CD4-positive, alpha-beta T cell (primary cell): ENCODE measurements at places on chromosomes 16 and 17.

GRCh38 chr17:36485805-36486203 is 677 bp upstream of the ZNHIT3 start:
- DNase-seq: no peak

- DNase-seq: no peak
Observed at GRCh38 chr17:68613739-68614298, 12.7 kb upstream of the FAM20A start.

- DNase-seq: no peak
Observed at GRCh38 chr16:79800016-79800608, 199.6 kb upstream of the MAF start.

- DNase-seq: no peak
Observed at GRCh38 chr17:50240851-50241250, 33.4 kb upstream of the TMEM92 start.

GRCh38 chr17:57466017-57466471 is 209.7 kb downstream of the MSI2 start:
- DNase-seq: no peak

DNA sequence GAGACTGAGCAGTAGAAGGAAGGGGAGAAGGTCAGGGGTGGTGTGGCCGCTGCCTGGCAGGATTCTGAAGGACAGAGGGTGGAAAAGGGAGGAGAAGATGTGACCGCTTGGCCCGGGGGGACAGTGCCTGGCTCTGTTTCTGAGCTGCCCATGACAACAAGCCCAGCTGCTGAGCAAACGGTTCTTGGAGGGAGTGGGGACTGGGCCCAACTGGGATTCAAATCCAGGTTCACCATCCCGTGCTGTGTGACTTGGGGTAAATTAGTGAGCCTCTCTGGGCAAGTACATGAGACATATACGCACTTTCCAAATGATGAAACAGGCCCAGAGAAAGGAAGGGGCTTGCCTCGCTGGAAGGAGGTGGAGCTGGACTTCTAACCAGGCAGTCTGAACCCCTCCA is 23.3 kb downstream of the SEC14L5 start:
- no peak for DNase-seq

- DNase-seq: no peak
Observed at GRCh38 chr16:11386054-11386680, 40.9 kb downstream of the RMI2 start.

- DNase-seq: no peak
Observed at GRCh38 chr17:63631062-63631461, 8.8 kb downstream of the MAP3K3 start.

GRCh38 chr16:15631730-15632409 is 11.1 kb downstream of the MARF1 start:
- DNase-seq: no peak

DNA sequence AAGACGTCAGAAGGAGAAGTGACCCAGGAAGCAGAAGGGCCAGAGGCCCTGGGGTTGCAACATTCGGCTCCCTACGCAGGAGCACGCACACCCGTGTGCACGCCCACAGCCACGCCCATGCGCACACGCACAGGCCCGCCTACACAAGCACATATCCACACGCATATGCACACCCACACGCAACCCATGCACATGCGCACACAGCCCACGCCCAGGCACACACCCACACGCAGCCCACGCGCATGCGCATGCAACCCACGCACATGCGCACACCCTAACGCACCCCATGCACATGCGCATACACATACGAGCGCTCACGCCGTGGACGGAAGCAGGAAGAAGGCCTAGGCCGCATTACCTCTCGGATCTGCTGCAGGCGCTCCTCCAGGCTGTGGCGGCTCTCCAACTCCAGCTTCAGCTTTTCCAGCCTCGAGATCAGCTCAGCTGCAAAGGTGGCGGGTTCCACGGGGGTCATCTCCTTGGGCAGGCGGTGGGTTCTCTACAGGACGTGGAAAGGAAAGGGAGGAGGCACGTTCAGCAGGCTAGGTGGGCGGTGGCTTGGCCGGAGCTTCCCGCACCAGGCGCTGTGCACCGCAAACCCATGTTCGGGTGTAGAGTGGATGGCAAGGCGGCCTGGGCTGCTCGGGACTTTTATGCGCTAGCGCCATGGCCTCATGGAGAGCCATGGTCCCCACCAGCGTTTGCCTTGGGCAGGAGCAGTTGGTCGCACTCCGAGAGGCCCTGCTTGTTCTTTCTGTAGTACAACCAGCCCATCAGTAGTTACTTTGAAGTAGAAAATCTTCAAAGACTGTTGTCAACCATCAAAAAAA is 23.4 kb downstream of the AXIN2 start:
- DNase-seq: peak; percentile 53

- peak; percentile 67 for DNase-seq
Observed at GRCh38 chr17:1487939-1488825, 4.3 kb downstream of the MYO1C start.

DNA sequence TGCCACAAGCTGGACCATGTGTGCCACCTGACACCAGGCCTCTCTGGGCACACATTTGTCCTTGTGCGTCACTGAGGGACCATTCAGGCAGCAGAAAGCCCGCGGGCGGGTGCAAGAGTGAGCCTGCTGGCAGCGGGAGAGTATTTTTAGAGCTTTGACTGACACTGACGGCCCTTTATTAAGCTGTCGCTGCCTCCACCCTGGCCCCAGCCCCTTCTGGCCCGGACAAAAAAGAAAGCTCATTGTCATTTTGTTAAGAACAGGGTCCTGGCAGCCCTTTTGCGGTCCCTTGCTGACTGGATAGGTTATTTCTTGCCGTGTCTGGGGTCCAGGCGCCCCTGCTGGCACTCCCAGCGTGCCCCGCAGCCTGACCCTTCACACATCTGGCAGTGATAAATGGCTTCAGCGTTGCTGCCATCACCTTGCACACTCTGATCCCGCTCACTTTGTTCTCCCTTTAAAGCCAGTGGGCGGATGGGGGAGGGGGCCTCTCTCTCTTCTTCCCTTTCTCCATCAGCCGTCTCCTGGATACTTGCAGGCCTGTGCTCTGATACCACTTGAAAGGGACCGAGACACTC is 78.4 kb upstream of the NKD1 start:
- no peak for DNase-seq

DNA sequence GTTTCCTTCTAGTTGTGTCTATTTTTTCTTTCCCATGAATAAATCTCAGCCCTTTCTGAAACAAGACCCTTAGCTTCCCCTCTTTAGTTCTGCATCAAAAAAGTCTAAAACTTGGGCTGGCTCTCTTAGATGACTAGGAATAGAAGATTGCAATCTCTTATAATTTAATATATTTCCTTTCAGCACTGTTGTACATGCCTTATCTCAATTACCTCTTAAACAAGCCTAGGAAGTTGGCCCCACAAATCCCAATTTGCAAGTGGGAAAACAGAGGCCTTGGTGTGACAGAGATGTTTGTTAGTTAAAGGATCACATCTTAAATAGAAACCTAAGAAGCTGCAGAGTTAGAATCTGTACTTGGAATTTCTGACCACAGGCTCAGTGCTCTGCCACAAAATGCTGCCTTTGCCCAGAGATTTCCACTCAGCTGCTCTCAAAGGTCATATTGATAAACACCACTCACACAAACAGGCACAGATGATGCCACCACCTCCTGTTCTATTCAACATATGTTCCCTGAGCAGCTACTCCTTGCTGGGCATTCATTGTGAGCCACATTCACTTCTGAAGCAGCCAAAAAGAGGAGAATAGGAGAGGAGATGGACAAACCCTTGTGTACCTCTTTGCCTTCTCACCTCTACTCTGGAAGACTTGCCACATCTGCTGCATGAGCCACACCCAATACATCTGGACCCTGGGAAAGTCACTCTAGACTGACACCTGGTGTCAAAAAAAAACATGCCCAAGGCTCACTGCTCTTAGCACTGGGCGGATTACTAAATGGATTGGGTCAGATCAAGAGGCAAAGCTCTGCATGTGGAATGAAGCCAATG is 5.5 kb downstream of the CCDC182 start:
- DNase-seq: no peak

DNA sequence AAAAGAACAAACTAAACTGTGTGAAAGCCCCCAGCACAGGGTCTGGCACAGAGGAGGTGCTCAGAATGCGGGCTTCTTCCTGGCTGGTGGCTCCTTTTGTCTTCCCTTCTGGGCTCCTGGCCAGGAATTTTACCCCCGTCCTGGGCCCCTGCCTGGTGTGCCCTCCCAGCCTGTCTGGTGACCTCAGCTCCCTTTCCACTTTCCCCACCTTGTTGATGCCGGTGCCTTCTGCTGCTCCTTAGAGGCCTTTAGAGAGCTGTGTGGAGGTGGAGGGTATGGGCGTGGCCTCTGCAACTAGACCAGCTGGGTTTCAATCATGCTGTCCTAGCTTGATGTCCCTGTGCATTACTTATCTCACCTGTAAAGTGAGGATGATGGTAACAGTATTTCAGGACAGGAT is 16.8 kb downstream of the PIRT start:
- DNase-seq: no peak

DNA sequence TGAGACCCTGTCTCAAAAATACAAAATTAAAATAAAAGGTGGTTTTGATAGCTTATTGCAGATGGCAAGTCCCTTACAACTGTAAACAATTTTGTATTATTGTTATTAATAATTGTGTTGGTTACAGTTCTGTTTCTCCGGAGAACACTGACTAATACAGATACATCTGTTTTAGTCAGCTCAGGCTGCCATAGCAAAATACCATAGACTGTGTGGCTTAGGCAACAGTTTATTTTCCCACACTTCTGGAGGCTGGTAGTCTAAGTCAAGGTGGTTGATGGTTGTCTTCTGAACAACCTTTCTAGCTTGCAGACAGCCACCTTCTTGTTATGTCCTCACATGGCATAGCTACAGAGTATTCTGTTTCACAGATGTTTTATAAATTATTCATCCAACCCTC is 14.2 kb upstream of the IL21R start:
- DNase-seq: no peak

- no peak for DNase-seq
Observed at GRCh38 chr17:13671771-13672170, 70.0 kb upstream of the HS3ST3A1 start.

GRCh38 chr16:23901178-23902033 is 65.6 kb downstream of the PRKCB start:
- DNase-seq: no peak

GRCh38 chr17:77889866-77890760 is 68.4 kb upstream of the TNRC6C start:
- no peak for DNase-seq

GRCh38 chr17:3813171-3813570 is 12.2 kb upstream of the ITGAE start:
- DNase-seq: no peak

GRCh38 chr16:9755081-9755480 is 427.1 kb downstream of the GRIN2A start:
- no peak for DNase-seq

GRCh38 chr17:76034428-76035350 is 7.6 kb upstream of the EVPL start:
- DNase-seq: no peak

GRCh38 chr16:66495440-66495839 is 54.5 kb downstream of the TK2 start:
- no peak for DNase-seq

GRCh38 chr17:81660441-81660840 is 4.1 kb upstream of the PDE6G start:
- no peak for DNase-seq

GRCh38 chr16:22677024-22677830 is 136.7 kb upstream of the HS3ST2 start:
- no peak for DNase-seq

GRCh38 chr17:34852614-34853013 is 108.6 kb downstream of the CCT6B start:
- DNase-seq: no peak

DNA sequence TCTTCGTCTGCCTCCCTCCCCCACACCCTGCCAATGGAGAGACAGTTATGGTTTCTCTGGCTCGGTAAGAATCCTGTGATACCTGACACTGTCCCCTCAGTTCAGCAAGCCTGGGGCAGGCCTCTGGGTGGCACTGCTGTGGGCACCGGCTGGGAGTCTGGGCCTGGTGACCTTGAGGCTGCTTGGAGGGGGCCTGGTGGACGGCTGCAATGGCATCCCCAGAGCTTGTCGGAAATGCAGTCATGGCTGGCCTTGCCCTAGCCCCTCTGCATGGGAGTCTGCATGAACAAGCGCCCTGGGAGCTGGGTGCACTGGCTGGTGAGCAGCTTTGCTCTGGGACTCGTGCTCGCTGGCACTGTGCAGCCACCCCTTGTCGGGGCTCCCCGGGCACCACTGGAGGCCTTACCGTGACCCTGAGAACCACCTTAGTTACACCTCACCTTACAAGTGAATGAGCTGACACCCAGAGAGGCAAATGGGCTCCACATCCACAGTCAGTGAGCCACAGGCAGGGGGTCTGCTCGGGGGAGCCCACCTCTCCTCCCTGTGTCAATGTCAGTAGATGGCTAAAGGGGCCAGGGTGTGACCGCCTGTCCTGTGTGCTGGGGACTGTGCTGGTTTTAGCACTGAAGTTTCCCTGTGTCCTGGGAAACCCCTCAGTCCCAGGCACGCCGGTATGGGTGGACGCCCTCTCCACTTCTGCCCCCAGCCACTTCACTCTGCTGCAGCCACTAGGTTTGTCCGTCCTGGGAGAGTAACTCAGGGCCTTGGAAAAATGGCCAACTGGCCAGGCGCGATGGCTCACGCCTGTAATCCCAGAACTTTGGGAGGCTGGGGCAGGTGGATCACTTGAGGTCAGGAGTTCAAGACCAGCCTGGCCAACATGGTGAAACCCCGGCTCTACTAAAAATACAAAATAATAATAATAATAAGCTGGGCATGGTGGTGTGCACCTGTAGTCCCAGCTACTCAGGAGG is 1.4 kb downstream of the LGALS3BP start:
- DNase-seq: no peak

DNA sequence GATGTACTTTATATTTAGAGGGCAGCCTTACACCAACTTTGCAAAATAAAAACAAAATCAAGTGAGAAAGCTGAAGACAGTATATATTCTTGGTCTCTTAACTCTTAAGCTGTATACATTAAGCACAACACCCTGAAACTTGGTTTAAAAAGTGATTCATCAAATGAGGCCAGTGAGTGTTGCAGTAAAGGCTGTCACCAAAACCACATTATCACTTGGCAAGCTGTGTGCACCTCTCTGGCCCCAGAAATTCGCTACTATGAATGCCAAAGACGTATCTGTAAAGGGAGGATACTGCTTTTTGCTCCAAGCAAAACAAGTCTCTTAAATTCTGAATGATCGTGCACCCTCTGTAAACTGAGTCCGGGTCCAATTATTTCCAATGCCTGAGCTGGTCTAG is 163.9 kb downstream of the ZFHX3 start:
- no peak for DNase-seq

- DNase-seq: no peak
Observed at GRCh38 chr17:61251939-61252865, 147.4 kb upstream of the TBX2 start.
